ENCODE measurements at places on chromosomes 6 and 20. TPM values are rescaled to one million over a fixed set of nuclear protein-coding genes. Genes with fewer than 3 reads are reported as not detected.

Gene RFX6
- not detected for polyA plus RNA-seq

Gene PRDM1
- 25.3 TPM for polyA plus RNA-seq

Gene PPP1R16B
- polyA plus RNA-seq = 42.8 TPM

Gene OR2B6
- not detected for polyA plus RNA-seq

Gene SEL1L2
- not detected for polyA plus RNA-seq

Gene GHRH
- polyA plus RNA-seq = not detected

Gene GPR6
- polyA plus RNA-seq = not detected

- H3K27ac ChIP-seq = no peak overlapping the region
- DNase-seq = no peak
- H3K4me1 ChIP-seq = no peaks in the 10 kb centered on the region
- peaks cover 2% of the 10 kb centered on the region for H3K27me3 ChIP-seq
- H3K36me3 ChIP-seq = no peaks in the 10 kb centered on the region
- H3K4me3 ChIP-seq = no peak overlapping the region
These were observed 225.6 kb downstream of the LMBRD1 start for GRCh38 chr6:69571234-69571633.

- H3K4me1 ChIP-seq = no peaks in the 10 kb centered on the region
- DNase-seq = no peak
- H3K27me3 ChIP-seq = no peaks in the 10 kb centered on the region
- H3K4me3 ChIP-seq = no peak overlapping the region
These were observed 14.8 kb downstream of the CLIC5 start for GRCh38 chr6:46000905-46001304.

DNA sequence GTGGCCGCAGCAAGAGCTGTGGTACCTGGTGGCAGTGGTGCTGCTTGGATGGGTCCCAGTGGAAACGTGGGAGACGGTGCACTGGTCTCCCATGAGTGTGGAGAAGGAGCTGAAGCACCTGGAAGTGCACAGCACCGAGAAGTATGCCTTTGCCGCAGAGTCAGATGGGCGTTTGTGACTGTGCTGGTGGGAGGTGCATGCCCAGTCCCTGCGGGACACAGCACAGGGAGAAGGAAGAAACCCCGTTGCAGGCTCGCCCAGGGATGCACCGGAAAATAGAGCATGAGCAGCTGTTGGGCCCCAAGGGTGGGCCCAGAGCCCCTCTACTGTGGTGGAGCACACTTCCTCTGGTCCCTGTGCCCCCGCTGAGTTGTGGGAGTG, 19.3 kb upstream of the RGS17 start:
- no peak overlapping the region for H3K27ac ChIP-seq
- DNase-seq = no peak
- no peaks in the 10 kb centered on the region for H3K36me3 ChIP-seq
- no peaks in the 10 kb centered on the region for H3K4me1 ChIP-seq
- no peak overlapping the region for H3K4me3 ChIP-seq

GRCh38 chr6:48183811-48184605, 73.0 kb upstream of the PTCHD4 start:
- no peaks in the 10 kb centered on the region for H3K27me3 ChIP-seq
- H3K4me3 ChIP-seq = no peak overlapping the region
- no peak overlapping the region for H3K27ac ChIP-seq
- no peaks in the 10 kb centered on the region for H3K4me1 ChIP-seq
- no peaks in the 10 kb centered on the region for H3K36me3 ChIP-seq

DNA sequence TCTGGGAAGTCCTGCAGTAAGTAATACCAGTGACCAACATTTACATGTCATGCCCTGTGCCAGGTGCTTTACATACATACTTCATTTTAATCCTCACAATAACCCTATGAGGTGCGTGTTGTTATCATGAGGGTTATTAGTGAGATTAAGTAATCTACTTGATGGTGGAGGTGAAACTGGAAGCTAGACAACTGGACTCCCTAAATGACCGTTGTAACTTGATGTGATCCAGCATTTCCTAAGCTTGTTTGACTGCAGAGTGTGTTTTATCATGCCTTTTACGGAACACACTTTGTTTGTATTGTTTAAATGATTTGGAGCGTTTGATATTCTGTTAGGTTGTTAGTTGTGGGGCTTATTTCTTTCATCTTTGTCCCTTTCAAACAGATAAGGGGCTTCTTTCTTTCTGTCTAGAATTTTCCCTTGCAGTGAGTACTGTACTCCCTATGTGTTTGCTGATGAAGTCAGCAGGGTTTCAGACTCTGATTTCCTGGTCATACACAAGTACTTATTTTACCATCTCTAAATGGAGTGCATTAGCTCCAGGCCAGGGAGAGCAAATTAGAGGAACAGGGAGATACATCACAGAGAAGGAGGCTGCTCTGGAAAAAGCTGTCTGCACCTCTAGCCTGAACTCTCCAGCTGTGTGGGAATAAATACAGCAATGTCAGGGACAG, 29.7 kb downstream of the CHMP4B start:
- H3K27me3 ChIP-seq = peaks cover 4% of the 10 kb centered on the region
- H3K27ac ChIP-seq = no peak overlapping the region
- peaks cover 99% of the 10 kb centered on the region for H3K4me1 ChIP-seq
- H3K36me3 ChIP-seq = no peaks in the 10 kb centered on the region
- H3K4me3 ChIP-seq = no peak overlapping the region
- no peak for DNase-seq

DNA sequence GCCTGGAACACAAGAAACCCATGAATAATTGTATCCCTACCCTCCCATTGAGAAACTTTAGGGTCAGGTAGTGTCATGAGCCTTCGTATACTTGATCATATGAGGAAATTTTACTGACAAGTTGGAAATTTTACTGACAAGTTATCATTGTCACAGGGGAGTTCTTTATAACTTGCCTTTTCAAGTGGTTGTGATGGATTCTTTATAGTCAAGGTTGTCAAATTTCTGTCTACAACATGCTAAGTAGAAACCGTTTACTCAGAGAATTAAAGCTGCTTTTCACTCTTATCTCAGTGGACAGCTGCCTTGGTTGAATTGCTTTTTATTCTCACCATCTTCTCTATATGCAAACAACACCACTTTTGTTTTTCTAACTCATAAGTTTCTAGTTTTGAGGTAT, 1286.4 kb downstream of the EPHA7 start:
- DNase-seq = no peak
- H3K4me1 ChIP-seq = no peaks in the 10 kb centered on the region
- no peaks in the 10 kb centered on the region for H3K27me3 ChIP-seq
- no peaks in the 10 kb centered on the region for H3K36me3 ChIP-seq
- no peak overlapping the region for H3K27ac ChIP-seq

- no peaks in the 10 kb centered on the region for H3K4me1 ChIP-seq
- no peaks in the 10 kb centered on the region for H3K36me3 ChIP-seq
- no peak overlapping the region for H3K4me3 ChIP-seq
- peak; percentile 51 for DNase-seq
These were observed 12.1 kb downstream of the FOXS1 start for GRCh38 chr20:31833130-31833930.

DNA sequence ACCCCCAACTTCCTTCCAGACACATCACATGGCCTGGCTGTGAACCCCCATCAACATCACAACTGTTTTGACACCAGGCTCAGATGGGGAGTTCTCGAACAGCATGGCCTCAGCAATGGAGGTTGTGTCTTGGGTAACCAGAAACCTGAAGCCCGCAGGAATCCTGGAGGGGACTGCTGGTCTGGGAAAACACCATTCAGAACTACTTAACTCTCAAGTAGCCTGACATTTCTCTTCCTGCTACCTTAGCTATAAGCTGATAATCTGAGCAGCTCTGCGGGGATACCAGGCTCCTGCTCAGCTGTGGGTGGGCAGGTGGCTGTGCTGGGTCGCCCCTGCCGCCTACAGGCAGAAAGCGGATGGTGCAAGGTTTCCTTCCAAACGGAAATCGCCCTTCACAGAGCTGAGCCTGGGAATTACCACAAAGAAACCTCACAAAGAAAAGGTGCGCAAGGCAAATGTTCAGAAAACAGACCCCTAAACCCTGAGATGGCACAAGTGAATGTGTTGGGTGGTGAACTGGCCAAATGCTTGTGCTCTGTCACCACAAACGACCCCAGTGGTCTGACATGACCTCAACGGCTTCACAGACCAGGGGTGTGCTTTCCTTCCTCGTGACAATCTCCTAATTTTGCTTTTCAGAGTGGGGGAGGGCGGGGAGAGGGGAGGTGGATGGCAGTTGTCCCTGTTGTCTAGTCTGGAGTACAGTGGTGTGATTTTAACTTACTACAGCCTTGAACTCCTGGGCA, 29.5 kb downstream of the SNX5 start:
- peak overlapping the region; percentile 57 for H3K27ac ChIP-seq
- H3K27me3 ChIP-seq = no peaks in the 10 kb centered on the region
- H3K4me1 ChIP-seq = peaks cover 25% of the 10 kb centered on the region
- peak; percentile 63 for DNase-seq
- H3K4me3 ChIP-seq = peak overlapping the region; percentile 69

- no peak for DNase-seq
- no peak overlapping the region for H3K4me3 ChIP-seq
- peaks cover 5% of the 10 kb centered on the region for H3K27me3 ChIP-seq
These were observed 121.5 kb downstream of the UST start for GRCh38 chr6:148868314-148868713.

DNA sequence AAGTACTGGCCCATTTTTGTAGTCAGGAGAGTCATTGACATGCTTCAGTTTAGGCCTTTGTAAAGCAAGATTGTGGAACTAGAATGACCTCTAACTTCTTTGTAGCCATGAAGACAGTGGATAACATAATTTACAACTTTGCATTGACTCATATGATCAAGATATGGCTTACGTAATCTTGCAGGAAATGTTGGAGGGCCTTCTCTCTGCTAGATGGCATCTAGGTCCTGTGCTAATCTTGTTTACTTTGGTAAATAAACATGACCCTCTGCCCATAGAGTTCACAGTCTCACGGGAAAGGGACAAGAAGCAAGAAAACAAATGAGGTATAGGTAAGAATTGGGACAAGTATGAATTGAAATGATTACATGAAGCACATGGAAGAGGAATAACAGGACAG, 355.2 kb upstream of the ARID1B start:
- no peaks in the 10 kb centered on the region for H3K36me3 ChIP-seq
- H3K27ac ChIP-seq = no peak overlapping the region
- peaks cover 1% of the 10 kb centered on the region for H3K27me3 ChIP-seq
- no peak overlapping the region for H3K4me3 ChIP-seq
- H3K4me1 ChIP-seq = peaks cover 32% of the 10 kb centered on the region

DNA sequence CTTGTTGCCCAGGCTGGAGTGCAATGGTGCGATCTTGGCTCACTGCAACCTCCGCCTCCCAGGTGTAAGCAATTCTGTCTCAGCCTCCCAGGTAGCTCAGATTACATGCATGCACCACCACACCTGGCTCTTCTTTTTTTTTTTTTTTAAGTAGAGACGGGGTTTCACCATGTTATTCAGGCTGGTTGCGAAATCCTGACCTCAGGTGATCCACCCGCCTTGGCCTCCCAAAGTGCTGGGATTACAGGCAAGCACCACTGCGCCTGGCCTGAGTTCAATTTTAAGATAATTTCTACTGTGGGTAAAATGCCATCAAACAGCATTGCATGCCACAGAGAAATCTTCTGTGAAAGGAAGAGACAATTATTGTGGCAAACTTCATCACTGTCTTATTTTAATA, 633.1 kb downstream of the KIF16B start:
- no peaks in the 10 kb centered on the region for H3K36me3 ChIP-seq
- no peak overlapping the region for H3K27ac ChIP-seq
- H3K4me3 ChIP-seq = no peak overlapping the region
- H3K27me3 ChIP-seq = no peaks in the 10 kb centered on the region
- H3K4me1 ChIP-seq = no peaks in the 10 kb centered on the region

- peaks cover 68% of the 10 kb centered on the region for H3K4me1 ChIP-seq
- H3K4me3 ChIP-seq = peak overlapping the region; percentile 42
- H3K36me3 ChIP-seq = no peaks in the 10 kb centered on the region
- DNase-seq = no peak
These were observed 60.1 kb upstream of the TAGAP start for GRCh38 chr6:159104931-159105330.

GRCh38 chr6:138063726-138064125, 43.5 kb downstream of the PERP start:
- no peaks in the 10 kb centered on the region for H3K4me1 ChIP-seq
- H3K27me3 ChIP-seq = peaks cover 5% of the 10 kb centered on the region
- no peak overlapping the region for H3K4me3 ChIP-seq
- no peaks in the 10 kb centered on the region for H3K36me3 ChIP-seq
- no peak overlapping the region for H3K27ac ChIP-seq

DNA sequence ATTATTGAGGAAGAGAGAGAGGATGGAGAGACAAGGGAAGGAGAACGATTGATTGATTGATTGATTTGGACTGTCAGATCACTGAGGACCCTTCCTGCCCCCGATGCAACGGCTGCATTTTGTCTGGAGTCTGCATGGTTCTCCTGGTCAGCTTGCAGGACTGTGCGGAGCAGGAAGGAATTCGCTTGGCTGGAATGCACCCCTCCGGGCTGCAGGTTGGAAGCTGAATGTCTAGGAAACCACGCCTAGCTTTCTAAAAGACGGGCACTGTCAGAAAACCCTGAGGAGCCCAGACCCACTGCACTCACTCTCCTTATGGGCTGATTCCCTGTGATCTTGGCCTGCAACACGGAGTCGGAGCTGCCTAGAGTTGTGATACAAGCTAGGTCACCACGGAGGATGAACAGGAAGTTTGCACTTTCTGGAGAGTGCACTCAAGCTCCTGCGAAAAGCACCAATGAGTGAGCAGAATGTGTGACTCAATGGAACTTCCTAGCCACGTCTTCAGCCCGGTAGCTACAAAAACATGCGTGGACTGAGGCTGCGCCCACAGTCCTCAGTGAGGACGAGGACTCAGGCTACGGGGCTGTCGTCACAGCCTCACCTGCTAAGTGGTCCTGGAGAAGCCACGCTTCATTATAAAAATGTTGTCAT, 14.4 kb downstream of the DACT2 start:
- H3K27me3 ChIP-seq = peaks cover 2% of the 10 kb centered on the region
- DNase-seq = no peak
- no peak overlapping the region for H3K4me3 ChIP-seq
- no peaks in the 10 kb centered on the region for H3K4me1 ChIP-seq

DNA sequence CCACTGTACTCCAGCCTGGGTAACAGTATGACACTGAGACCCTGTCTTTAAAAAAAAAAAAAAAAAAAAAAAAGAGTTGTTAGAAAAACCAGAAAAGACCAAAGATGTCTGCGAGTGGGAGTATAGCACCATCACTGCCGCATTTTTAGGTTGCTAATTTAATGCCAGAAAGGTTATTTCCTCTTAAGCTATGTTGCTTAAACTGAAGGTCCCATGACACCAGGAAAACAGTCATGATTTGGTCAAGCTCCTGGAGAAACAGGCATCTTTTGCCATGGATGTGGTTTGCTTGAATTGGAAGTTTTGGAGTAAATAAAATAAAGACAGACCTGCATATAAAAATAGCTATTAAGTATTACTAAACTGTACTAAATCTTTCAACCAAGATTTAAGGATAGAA, 68.3 kb upstream of the TNFRSF21 start:
- H3K27ac ChIP-seq = no peak overlapping the region
- DNase-seq = no peak
- peaks cover 6% of the 10 kb centered on the region for H3K4me1 ChIP-seq
- H3K27me3 ChIP-seq = no peaks in the 10 kb centered on the region
- H3K4me3 ChIP-seq = no peak overlapping the region
- no peaks in the 10 kb centered on the region for H3K36me3 ChIP-seq
